KG1 (cell line): ENCODE measurements at places on chromosomes 11 and 22.

- no peak for DNase-seq
Measured at GRCh38 chr22:29129808-29130140, 56.9 kb downstream of the KREMEN1 start.

DNA sequence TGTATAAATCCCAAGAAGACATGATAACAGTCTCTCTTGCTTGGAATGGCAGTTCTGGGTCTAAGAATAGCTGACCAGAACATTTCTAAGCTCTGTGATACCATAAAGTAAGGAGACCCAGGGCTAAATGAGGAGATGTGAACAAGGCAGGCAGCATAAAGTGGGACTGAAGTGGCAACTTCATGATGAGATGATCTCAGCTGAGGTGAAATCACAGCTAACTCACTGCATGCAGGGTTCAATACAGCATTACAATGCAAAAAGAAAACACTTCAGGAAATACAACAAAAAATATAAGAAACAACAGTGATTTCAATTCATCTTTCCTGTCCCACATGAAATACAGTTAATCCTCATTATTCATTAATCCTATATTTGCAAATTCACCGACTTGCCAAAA, 44.6 kb downstream of the MRE11 start:
- no peak for DNase-seq

DNA sequence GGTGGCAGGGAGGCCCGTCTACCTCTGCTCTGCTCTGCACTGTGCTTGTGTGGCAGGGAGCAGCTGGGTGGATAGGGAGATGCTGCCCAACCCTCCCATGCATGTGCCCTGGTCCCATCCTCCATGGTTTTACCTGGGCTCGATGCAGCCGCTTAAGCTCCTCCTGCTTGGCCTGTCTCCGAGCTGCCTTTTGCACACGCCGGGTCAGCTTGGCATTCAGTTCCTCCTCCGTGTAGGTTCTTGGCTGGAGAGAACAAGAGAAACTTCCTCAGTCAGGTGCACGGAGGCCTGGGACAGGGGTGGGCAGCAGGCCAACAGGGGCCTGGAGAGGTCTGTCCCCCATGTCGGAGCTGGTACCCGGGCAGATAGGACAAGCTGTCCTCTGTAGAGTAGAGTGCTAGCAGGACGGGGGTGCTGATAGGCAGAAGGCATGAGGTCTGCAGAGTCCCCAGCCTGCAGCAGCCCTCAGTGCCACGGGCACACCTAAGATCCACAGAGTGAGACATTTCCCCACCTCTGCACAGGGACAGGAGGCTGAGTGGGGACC, 36.4 kb upstream of the BID start:
- DNase-seq: no peak

DNA sequence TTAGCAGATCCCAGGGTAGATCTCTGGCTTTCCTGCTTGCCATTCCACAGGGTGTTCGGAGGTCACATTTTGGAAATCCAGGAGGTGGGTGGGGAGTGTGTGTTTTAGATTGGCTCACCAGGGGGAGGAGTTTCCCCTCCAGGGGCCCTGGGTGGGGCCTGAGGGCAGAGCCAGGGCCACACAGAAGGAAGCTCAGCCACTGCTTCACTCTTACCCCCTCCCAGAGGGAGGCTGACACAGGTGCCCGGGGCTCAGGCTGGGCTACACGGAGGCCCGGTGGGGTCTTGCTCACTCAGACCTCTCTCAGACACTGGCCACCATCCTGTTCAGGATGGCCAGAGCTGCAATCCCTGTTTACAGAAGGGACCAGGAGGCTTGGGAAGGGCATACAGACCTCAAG, 2.5 kb downstream of the WNT7B start:
- no peak for DNase-seq

DNA sequence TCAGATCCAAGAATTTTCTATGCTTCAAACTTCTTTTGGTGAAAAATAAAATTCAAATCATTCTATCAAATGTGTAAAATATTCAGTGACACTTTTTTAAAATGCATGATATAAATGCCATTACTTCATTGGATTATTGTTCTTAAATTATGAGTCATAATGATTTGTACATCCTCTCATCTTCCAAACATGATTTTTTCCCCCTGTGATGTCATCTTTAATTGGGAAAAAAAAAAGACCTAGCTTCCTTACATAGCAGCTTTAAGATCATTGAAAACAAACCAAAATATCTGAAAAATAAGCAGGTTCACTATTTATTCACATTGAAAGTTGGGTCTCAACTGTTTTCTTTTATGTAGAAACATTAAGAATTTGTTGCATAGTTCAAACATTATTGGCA, 1549.4 kb downstream of the LRRC4C start:
- no peak for DNase-seq

DNA sequence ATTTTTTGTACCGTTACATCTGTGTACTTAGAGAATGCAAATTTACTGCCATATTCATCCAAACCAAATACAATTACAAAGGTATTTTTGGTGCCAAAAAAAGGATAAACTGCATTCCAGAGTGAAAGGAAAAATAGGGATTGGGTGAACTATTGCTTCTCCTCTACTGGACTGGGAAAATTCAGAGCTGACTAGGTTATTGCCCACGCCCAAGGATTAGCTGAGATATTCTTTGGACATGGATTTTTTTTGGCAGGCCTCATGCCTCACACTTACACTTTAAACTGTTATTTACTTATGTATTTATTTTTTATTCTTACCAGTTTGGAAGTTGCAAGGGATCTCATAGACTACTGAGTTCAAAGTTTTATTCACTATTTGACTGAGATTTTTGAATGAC, 76.3 kb upstream of the DDI1 start:
- no peak for DNase-seq

GRCh38 chr11:73784080-73784634, 3.5 kb upstream of the MRPL48 start:
- DNase-seq: no peak

GRCh38 chr11:70105755-70106571, 27.8 kb downstream of the ANO1 start:
- DNase-seq: no peak

- DNase-seq: no peak
Measured at GRCh38 chr11:67056267-67057204, at the start of gene RHOD. TSS of gene RHOD (plus strand) at chr11:67056847. CDS start at chr11:67056903, 56 bp downstream.

DNA sequence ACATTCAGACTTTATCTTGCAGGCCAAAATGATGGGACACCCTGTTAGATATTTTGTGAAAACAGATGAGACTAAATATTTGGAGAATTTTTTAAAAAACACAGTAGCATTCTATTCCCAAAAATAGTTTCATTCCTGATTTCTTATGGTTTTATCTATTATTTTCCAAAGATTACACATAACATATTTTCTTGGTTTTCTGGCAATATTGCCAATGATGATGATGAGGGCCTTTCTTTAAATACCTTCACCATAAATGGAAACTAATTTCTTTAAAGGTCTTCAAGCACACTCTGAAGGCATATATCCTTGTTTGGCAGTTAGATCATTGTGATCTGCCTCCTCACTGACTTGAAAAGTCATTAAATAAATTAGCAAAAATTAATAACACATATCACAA, 522.3 kb upstream of the LUZP2 start:
- no peak for DNase-seq

DNA sequence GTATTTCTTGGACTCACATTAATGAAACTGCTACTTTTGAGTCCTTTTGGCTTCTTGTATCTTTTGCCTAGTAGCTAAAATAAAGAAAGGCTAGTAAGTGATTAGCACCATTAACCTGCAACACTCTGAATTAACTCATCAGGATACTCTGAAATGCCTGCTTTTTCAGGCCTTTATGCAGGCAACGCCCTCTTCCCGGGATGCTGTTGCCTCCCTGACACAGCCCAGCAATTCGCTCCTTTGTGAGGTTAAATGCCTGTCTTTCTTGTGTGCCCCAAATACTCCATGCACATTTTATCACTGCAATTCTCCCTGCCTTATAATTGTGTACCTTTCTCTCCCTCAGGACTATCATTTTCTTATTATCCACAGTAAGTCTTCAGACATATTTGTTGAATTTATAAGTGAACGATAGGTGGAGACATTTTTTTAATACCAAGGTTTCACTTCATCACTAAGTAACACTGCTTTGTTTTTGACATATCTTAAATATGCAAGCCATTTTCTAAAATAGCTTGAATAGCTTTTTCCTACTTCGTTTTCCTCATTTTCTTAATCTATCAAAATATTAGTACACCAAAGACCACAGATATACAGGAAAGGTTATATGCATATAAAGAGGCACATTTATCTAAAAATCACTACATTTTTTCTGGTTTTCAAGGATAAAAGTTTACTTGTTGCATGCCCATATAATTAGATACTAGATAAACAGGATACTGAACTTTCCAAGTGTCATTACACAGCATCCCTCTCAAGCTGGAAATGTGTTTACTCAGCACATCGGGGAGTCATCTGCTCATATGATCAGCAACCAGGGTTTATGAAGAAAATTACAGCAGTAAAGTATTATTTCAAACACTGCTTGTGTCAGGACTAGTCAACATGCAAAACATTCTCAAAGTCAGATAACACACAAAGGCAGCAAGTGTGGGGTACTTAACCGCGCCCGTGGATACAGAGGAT, 48.5 kb upstream of the DDI1 start:
- no peak for DNase-seq

GRCh38 chr22:34429314-34429713, 509.0 kb upstream of the LARGE1 start:
- DNase-seq: no peak

- no peak for DNase-seq
Measured at GRCh38 chr11:124434699-124435098, 10.0 kb upstream of the OR8B4 start.

- DNase-seq: no peak
Measured at GRCh38 chr11:45816614-45817013, 11.7 kb downstream of the SLC35C1 start.
